CD4-positive, alpha-beta T cell treated with Interleukin-15 for 4 hours (primary cell): ENCODE measurements at places on chromosomes 5 and 9.

DNA sequence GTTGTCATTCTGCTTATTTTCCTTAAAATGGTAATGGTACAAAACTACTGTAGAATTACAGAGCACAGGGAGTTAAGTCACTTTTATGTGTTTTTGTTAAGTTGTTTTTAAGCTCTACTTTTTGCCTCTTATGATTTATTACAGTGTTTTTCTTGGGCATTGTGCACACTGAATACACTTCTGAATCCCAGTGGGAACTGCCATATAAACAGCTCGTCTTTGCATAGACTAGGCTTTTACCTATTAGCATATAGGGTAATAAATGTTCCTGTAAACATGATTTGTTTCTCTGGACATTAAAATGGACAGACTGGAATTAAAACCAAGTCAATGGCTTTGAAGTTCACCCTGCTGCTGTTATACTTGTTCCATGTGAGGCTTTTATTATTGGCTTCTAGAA lies 12.2 kb downstream of the KLF9 start:
- DNase-seq: no peak

- peak; percentile 60 for DNase-seq
Measured at GRCh38 chr5:80181618-80182211, 74.1 kb downstream of the SERINC5 start.

DNA sequence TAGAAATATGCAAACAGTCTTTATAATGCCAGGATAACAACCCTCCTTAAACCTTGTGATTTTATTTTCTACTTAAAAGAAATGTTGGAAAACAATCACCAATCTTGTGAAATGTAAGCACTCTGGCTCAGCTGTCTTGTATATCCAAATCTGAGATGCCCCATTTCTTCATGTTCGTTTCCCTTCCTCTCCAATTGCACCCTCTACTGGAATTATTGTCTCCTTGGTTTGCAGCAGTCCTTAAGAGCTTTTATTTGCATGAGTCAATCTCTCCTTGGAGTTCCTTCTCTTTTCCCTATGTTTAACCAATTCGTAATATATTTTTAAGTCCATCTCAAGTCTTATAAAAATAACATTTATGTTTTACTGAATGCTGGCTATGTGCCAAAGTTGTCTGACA lies 362.0 kb upstream of the CDH10 start:
- no peak for DNase-seq

- peak; percentile 12 for DNase-seq
Measured at GRCh38 chr5:139246394-139246793, 47.1 kb upstream of the MATR3 start.

GRCh38 chr9:136851941-136852663 lies at the start of gene MAMDC4:
TSS of gene MAMDC4 (plus strand) at chr9:136852346. CDS start at chr9:136852417, 71 bp downstream.
- no peak for DNase-seq

- DNase-seq: no peak
Measured at GRCh38 chr9:128705051-128705965, 3.0 kb downstream of the PKN3 start.

DNA sequence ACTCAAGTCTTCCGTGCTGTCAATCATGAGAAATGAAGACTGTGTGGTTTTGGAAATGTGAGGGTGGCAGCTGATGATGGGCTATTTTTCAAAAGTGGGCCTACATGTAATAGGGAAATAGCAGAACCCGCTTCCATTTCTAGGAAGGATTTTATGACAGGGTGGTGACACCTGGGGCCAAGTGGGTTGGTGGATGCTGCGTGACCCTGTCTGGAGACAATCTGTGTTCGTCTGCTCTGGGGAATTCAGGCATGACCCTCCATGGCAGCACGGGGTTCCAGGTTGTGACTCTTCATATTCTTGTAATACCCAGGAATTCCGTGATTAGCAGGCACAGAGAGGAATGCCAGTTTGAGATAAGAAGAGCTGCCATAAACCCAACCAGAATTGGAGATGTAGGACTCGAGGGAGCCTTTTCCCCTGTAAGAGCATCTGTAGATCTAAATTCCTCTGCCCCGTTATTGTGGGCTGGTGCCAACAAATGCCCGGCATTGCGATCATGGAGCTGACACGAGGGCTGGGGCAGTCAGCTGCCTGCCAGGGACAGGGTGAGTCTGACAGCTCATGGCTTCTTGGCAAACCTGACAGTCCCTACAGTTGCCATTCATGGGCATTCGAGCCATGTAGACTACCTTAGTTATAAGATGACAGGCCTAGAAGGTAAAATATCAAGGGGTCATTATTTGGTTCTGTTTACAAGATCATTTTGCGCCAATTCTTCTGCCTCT lies 279.7 kb downstream of the GADD45G start:
- DNase-seq: no peak

DNA sequence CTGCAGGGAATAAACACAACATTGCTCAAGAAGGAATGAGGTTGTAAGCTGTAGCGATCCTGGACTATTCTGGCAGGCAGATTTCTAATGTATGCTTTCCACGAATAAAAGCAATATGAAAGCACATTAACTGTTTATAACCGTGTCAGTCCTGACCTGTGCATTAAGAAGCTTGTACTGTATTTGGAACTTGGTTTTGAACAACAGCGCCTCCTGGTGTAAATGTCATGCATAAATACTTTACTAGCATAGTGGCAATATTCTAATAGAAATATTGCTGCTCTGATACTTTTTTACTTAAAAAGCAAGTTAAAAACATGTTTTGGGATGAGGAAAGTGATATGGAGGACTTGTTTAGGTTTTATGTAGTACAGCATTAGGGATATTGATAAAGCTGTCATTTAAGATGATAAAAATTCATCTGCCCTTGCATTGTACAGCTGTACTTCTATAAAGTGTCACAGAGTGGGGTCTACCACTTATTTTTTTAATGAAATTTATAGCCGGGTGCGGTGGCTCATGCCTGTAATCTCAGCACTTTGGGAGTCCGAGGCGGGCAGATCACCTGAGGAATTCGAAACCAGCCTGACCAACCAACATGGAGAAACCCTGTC lies 70.7 kb upstream of the GNE start:
- peak; percentile 71 for DNase-seq

DNA sequence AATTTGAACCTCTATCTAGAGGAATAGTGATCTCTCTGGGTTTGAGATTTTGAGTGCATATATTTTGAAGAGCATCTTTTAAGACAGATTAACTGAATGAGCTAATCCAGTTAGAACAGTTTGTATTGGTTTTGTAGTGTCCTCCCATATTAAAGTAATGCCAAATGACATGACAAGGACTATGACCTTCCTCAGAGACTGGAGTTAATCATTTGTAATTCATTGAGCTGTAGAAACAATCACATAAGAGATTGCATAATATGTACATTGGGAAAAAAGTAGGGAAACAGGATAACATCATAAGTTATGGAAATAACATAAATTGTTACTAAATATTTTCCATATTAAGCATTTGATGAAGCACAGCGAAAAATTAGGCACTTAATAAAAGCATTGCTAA lies 45.8 kb upstream of the PRDM9 start:
- DNase-seq: no peak

GRCh38 chr5:78816143-78816765 lies 167.7 kb upstream of the LHFPL2 start:
- no peak for DNase-seq

GRCh38 chr5:133245191-133246052 lies 193.6 kb downstream of the HSPA4 start:
- no peak for DNase-seq

GRCh38 chr5:162283609-162284008 lies 216.0 kb downstream of the GABRG2 start:
- DNase-seq: no peak

DNA sequence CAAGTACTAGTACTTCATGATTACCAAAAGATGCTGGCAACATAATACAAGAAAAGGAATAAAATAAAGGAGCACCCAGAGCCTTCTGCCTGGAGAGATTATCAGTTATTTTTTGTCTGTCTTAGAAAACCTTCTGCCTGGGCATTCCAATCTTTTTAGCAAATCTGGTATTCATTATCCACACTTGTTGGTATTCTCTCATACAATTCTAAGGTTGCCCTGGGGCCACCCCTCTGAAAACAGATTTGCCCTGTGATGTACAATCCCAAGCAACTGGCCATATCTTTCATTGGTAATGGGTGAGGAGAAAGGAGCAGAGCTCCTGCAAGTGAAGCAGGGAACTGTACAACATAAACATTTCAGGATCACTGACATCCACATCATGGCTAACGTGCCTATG lies 47.8 kb downstream of the WDR41 start:
- DNase-seq: no peak

DNA sequence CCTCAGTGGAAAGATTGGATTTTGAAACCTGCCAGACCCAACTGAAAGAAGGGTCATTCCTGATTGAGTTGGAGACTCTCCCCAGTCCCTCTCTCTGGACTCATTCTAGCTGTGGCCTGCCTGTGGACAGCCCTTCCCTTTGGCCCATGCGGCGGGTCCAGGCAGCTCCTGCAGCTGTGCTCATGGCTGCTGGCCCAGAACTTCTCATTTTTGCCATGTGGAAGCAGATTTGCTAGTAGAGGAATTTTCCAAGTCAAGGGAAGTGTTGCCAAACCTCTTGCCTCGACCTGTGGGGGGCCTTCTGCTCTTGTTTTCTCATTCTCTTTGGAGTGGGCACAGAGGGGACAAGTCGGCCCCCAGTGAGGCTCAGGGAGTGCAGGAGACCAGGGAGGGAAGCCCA lies 89.2 kb downstream of the ANKRD33B start:
- DNase-seq: no peak

DNA sequence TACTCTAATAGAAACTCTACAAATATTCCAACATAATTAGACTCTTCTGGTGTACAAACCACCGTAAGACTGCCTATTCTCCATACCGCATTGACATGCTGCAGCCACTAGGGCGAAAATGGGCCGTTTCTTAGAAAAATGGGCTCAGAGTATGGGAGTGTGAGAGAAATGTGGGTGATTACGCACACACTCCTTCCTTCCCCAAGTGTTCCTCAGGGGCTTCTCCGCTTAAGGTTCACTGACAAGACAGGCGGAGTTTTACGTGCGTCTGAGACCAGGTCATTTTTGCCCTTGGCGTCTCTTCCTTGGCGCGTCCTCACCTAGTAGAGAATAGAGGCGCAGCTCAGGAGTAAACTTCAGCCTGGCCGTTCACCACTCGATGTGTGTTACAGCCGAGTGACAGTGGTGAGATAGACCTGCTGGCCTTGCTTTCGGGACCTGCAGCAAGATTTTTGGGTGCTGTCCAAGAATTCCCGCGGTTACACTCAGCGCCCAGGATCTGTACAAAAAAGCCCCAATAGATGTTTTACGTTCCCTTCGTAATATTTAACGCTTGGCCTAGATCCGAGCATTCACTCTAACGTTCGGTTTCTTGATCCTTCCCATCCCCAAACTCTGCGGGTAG lies 1.8 kb upstream of the NTRK2 start:
- DNase-seq: no peak

DNA sequence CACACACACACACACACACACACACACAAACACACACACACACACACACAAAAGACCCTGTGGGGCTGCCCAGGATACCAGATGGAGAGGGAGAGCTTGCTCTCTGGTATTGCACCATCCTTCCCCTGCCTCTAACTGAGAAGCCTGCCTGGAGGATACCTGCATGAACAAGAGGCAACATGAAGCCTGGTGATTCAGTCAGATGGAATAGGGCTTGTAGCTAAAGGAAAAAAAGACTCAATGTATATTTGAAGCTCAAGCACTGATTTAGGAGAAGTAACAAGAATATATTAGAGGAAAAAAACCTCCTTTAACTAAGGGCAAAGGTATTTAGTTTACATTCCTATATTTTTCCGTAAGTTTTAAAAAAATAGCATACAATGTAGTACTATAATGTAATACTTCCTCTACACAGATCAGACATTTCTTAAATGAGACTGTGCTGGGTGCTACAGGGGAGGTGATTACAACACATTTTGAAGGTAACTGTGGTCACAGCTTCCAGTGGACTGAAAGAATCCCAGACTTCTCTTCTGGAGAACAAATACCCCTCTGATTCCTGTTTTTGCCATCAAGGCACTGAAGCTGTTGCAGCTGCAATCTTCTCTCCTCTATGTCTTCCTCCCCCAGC lies 169.3 kb downstream of the DCP2 start:
- DNase-seq: no peak

DNA sequence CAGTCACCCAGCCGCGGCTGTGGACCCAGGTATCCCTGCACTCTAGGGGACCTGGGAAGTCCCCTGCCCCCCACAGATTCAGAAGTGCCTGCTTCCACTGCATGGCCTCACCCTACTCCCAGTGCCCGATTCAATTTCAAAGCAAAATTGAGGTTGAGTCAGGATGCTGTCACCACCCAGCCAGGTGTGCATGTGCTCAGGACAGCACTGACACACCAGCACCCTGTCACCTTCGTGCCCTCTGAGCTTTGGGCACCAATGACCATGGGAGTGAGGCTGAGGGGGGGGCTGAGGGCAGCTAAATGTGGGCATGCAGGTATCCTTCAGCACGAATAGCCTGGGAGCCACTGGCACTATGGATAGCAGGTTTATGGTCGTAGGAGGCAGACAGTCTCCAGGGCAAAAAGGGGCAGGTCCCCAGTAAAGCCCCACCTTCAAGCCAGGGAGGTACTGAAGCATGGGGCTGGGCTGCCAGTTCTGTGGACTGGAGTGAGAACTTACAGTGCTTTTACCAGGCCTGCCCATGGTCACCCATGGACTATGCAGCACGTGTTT lies 1151.6 kb upstream of the CDH6 start:
- DNase-seq: no peak

DNA sequence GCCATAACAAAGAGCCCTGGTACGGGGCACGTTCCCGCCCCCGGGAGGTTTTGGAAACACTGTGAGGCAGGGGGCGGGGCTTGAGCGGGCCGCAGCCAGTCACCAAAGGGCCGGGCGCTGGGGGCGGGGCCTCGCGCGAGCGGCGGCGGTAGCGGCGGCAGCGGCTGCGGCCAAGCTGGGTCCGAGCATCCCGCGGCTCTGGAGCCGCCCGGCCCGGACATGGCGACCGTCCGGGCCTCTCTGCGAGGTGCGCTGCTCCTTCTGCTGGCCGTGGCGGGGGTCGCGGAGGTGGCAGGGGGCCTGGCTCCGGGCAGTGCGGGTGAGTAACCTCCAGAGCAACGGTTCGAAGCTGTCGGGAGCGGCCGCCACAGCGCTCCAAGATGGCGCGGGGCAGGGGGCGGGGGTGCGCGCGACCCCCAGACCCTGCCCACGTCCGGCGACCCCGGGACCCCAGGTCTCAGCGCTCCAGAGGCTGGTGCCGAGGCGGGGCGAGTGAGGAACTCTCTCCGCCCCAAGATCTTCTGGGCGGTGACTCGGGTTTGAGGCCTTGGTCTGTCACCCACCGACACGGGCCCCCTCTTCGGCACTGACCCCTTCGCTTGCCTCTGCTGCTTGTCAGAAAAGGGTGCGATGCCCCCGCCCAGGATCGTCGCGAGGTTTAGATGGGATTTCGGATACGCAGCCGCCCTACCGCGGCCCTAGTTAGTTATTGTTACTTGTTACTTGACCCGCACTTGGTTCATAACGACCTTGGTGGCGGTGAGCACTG lies at the start of gene RECK:
Gene RECK (plus strand): TSS at position 134 of the 769 bp plus-strand sequence. CDS start 86 bp downstream, at position 220.
- peak; percentile 79 for DNase-seq

GRCh38 chr5:171424726-171425125 lies 5.3 kb downstream of the FGF18 start:
- no peak for DNase-seq

GRCh38 chr5:25301836-25302235 lies 657.1 kb upstream of the CDH10 start:
- no peak for DNase-seq

- DNase-seq: peak; percentile 25
Measured at GRCh38 chr9:73869264-73869663, 627.9 kb upstream of the RORB start.

- no peak for DNase-seq
Measured at GRCh38 chr9:99055384-99055783, 49.5 kb upstream of the TGFBR1 start.
